ENCODE measurements at places on chromosomes 4 and X.

GRCh38 chr4:173170182-173170778 lies 1.7 kb downstream of the GALNT7 start:
- no peak for DNase-seq

DNA sequence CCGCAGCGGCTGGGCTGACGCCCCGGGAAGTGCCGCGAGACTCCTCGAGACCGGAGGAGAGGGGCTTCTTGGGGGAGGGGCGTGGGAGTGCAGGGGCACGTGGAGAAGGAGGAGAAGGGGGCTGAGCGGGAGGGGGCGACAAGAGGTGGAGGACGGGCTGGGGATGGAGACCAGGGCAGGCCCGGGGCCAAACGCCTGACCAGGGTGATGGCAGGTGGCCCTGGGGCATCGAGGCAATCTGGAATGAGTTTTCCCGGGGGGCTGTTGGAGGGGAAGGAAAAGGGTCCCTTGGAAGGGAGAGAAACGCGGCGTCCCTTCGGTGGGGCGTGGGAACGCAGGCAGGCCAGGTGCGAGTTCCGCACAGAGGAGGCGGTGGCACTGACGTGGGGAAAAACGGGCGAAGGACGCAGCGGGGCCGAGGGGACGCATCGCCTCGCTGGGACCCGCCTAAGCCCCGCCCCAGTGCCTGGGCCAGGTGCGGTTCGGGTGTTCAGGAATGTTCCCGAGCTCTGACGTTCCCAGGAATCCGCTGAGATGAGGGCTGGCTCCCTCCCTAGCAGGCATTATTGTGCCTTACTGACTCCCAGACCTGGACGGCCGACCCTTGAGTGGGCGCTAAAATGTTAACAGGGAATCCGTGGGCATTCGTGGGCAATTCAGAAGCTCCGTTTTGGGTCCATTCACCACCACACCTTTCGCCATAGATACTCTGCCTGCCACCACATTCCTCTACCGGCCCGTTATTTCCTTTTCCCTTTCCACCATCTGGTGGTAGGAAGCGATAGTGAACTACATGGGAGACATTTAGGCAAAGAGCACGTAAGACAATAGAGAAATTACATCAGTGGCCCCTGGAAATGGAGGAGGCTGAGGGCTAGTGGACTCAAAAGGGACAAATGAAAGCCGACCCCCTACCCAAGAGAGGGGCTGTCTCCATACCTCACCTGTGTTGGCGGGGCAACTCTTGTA lies 795 bp upstream of the SH3KBP1 start:
- DNase-seq = peak; percentile 80

GRCh38 chrX:77962068-77962902 lies 7.2 kb downstream of the PGAM4 start:
- no peak for DNase-seq

GRCh38 chr4:77044461-77045150 lies 31.2 kb downstream of the CCNI start:
- peak; percentile 62 for DNase-seq

DNA sequence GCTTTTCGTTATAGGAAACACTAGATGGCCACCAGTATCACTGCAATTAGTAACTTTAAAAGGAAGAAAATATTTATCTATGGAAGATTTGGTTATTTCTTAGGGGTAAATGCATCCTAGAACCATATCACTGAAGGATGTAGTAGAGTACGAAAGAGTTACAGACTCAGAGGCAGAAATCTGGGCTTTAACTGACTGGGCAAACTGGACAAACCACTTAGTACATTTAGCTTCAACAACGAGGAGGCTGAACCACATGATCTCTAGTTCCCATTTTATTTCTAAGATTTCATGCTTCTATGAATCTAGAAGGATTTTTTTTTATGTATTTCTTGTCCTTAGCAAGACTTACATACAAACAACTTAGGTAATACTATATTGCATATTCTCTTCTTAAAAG lies 93.0 kb downstream of the SMARCA5 start:
- no peak for DNase-seq

- no peak for DNase-seq
These were observed 43.8 kb downstream of the PDS5A start for GRCh38 chr4:39933671-39934590.

- DNase-seq = no peak
These were observed 30.1 kb upstream of the MAD2L1 start for GRCh38 chr4:120096508-120097297.

DNA sequence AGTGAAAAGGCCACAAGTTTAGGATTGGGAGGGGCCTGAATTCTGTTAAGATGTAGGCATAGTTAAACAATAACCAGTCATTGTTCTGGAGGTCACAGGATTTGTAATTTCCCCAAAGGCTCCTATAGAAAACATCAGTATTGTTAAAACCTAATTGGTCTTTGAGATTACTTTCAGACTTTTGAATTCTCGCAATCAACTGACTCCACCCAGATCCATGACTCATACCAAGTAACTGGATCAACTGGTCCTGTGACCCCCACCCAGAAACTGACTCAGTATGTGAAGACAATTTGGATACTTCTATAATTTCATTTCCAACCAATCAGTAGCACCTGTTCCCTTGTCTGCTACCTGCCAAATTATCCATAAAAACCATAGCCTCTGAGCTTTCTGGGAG lies 28.4 kb downstream of the MAGEB16 start:
- no peak for DNase-seq

GRCh38 chrX:9171841-9172463 lies 138.0 kb upstream of the FAM9B start:
- peak; percentile 66 for DNase-seq

DNA sequence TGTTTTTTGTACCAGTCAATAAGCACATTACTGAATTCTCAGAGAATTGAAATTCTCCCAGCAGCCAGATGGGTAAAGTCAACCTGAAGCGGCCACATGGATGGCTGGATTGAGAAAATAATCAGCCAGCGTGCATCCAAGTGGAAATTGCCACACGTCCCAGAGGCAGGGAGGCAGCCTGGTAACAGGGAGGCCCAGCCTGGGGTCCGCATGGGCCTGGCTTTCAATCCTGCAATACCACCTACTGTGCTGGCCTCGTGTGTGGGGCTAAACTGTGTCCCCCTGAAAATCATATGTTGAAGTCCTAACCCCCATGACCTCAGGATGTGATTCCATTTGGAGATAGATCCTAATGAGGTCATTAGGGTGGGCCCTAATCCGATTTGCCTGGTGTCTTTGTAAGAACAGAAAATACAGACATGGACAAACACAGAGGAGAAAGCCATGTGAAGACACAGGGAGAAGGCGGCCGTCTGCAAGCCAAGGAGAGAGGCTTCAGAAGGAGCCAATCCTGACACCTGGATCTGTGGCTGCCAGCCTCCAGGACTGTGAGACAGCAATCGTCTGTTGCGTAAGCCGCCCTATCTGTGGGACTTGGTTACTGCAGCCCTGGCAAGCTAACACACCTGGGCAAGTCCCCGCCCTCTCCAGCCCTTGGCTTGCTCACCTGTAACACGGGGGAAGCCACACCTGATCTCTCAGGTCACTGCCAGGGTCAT lies 90.3 kb downstream of the JAKMIP1 start:
- DNase-seq = no peak

DNA sequence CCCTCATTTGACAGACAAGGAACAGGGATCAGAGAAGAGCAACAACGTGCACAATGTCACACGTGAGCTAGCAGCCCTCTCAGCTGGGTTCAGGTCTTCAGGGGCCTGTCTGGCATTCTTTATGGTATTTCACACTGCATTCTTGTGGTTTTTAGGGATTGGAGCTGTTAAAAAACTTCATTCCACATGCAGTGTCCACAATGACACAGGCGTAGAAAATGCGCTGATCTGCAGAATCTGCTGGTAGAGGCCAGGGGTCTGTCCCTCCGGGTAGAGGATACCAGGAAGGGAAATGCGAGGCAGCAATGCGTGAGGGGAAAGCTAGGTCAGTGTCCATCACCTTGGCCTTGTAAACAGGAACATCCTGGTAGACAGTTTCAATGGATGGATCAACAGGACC lies 36.6 kb downstream of the MAP7D3 start:
- DNase-seq = no peak

DNA sequence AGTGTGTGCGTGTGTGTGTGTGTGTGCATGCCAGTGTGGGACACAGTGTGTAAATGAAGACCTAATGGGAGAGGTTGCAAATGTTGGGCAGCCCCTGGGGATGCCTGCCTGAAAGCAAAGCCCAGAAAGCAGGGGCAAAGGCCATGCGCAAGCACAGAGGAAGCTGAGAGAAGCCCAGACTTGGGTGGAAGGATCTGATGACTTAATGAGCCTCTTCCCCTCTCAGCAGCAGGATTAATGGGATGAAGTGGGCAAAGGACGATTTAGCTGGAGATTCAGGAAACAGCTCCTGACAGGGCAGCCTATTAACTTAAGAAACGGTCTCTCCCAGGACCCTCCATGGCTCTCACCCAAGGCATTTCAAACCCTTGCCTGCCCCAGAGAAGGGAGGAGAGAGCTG lies 107.3 kb downstream of the EFNB1 start:
- DNase-seq = no peak

GRCh38 chrX:150574559-150575418 lies 6.4 kb downstream of the MTM1 start:
- no peak for DNase-seq

DNA sequence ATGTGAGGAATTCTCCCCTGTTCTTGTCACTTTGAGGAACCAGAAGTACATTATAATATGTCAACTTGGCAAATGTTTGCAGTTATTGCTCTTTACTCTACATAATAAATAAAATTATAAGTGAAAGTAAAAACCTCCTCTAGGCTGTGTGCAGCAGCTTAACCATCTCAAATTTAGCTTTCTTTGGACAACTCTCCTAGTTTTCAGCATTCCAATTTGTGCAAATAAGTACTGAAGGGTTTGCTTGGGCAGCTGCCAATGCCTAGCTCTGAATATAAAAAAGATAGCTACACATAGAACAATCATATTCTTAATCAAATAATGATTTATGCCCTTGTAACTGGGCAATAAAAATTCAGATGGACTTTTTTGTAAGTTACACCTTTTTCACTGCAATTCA lies 82.5 kb downstream of the GASK1B start:
- DNase-seq = no peak

- no peak for DNase-seq
These were observed 670.6 kb upstream of the GALNTL6 start for GRCh38 chr4:171142639-171143038.

GRCh38 chrX:39595977-39596376 lies 501.8 kb downstream of the BCOR start:
- no peak for DNase-seq

DNA sequence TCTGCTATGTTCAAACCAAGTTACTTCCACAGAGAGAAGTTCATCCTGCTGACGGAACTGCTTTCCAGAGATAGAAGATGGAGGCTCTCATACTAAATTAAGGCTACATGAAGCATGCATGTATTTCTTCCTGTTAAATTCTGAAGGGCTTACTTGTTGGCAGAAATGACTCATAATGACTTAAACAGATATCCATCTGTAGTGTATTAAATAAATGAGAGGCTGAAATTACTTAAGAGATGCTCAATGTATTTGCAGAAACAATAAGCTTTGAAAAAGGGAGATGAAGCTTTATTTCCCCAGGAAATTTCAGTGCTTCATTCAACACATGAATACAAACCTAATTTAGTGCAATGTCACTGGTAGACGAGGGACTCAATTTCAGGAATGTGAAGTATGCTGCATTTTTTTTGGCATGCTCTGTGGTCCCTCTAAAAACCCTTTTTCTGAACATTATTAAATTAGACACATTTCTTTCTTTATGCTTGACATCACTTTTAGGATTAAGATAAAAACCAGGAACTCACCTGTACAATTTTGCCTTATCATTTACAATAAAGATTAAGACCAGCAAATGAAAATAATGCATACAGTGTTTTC lies 759.1 kb upstream of the POU3F4 start:
- DNase-seq = peak; percentile 46

- no peak for DNase-seq
These were observed at the start of gene USP51 for GRCh38 chrX:55489314-55490009. Gene USP51 (minus strand): TSS chrX:55489848. CDS start chrX:55488939, 909 bp downstream.

DNA sequence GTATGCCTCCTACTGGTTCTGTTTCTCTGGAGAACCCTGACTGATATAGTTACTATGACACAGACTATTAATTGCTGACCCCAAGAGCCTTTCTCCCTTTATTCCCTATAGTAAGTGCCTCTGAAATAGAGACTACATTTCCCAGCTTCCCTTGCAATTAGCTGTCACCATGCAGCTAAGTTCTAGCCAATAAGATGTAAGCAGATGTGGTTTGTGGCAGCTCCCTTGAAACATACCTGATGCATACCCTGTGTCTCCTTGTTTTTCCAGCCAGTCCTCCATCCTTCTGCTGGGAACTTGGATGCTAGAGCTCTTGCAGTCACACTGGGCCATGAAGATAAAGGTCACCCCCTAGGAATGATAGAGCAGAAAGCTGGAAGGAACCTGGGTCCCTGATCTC lies 9.7 kb upstream of the TMEM165 start:
- DNase-seq = peak; percentile 40

DNA sequence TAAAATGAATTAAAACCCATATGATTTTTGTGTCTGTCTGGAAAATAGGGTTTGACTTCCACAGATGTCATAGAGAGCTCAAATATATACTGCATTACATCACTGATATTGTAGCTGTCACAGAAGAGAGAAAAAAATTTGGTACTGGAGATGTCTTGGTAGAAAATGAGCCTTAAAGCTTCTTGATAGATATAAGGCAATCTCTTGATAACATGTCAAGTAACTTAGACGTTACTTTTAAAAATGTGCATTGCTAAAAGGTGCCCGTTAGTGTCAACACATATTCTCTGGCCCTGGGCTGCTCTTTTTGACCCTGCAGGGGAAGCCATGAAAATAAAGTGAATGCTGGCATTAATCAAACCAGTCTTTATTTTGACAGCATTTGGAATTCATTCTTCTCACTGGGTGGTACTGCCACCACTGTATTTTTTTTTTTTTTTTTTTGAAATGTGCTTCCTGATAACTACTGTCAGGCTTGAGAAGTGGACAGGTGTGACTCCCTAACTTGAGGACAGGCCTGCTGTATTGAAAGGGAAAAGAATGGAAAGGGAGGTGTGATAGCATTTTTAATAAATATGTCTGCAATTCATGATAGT lies 53.0 kb upstream of the RAPGEF2 start:
- DNase-seq = no peak

DNA sequence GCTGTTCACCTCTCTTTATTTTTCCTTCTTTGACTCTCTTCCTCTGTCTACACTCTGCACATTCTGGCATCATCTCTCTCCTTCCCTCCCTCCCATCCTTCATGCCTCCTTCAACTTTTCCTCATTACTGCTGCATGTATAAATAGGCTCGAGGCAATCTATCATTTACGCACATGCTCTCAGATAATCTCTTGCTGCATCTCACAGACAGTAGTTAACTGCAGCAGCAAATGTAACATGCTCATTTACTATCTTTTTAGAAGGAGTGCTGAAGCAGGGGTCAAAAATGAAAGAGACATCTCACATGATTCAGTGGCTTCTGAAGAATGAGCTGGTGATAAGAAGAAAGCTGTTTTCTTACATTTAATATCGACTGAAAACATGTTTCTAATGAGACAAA lies 127.7 kb downstream of the RASL11B start:
- DNase-seq = no peak

DNA sequence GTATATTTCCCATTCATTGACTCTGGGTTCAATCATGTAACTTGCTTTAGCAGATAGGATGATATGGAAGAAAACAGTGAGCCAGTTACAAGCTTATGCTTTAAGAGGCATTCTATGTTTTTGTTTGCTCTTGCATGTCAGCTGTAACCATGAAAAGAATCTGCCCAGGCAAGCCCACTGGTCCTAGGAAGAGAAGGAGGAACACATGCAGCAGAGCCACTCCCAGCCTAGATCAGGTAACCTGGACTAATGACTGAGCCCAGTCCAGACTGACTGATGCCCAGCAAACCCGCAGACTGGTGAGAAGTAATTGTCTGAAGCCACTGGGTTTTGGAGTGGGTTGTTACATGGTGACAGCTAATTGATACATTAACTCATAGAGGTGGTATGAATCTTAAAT lies 167.9 kb downstream of the COL4A6 start:
- DNase-seq = no peak

- no peak for DNase-seq
These were observed 66.5 kb downstream of the MAMLD1 start for GRCh38 chrX:150429594-150429993.

All from RKO (cell line).